BE2C (cell line): ENCODE measurements at places on chromosomes 2 and 18.

- no peak for DNase-seq
Measured at GRCh38 chr2:56714400-56714799, 530.6 kb downstream of the CCDC85A start.

- DNase-seq = no peak
Measured at GRCh38 chr2:108614043-108614545, 79.8 kb downstream of the LIMS1 start.

- DNase-seq = no peak
Measured at GRCh38 chr2:8524388-8524787, 157.5 kb upstream of the ID2 start.

- no peak for DNase-seq
Measured at GRCh38 chr18:58058720-58059119, 14.7 kb downstream of the NEDD4L start.

DNA sequence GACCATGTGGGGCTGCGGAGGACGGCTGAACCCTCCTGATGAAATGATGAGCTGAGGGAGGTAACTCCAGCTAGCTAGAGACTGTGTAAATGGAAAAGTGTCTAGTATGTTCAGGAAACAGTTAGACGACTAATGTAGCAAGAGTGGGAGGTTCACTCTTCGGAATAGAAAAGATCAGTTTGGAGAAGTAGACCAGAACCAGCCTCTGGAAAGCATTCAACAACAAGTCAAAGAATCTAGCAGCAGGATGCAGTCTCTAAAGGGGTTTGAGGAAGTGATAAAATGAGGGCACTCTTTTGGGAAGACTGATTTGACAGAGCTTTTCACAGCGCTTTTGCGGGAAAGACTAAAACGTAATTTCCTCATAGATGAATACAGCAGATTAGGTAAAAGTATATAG is 79.6 kb downstream of the GAREM1 start:
- no peak for DNase-seq

DNA sequence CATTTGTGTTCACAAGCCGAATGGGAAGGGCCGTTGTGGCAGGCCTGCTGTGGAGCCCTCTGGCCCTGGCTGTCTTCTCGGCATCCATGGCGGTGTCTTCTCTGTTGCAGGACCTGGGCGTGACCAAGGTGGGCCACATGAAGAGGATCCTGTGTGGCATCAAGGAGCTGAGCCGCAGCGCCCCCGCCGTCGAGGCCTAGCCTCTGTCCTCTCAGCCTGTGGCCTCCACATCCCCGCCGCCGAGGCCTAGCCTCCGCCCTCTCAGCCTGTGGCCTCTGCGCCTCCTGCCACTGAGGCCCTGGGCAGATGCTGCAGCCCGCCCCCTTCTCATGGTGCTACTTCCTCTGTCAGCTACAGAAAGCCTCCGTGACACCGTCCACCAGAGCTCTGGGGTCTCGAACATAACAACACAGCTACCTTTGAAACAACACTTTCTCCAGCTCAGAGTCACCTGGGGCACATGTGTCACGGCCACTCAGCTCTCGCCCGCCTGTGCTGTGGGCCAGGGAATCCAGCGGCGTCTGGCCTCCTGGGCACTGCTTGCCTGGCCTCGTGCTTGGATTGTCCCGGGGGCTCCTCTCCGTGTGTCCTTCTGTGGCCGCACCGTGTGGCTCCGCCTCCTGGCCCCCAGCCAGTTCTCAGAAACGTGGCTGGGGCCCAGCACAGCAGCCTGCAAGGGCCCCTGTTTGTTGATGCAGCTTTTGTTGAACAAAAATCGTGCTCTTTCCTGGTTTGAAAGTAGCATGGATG is 97.1 kb downstream of the USP40 start:
- DNase-seq = peak; percentile 56

GRCh38 chr2:172412984-172413492 is 14.3 kb upstream of the ITGA6 start:
- DNase-seq = no peak

DNA sequence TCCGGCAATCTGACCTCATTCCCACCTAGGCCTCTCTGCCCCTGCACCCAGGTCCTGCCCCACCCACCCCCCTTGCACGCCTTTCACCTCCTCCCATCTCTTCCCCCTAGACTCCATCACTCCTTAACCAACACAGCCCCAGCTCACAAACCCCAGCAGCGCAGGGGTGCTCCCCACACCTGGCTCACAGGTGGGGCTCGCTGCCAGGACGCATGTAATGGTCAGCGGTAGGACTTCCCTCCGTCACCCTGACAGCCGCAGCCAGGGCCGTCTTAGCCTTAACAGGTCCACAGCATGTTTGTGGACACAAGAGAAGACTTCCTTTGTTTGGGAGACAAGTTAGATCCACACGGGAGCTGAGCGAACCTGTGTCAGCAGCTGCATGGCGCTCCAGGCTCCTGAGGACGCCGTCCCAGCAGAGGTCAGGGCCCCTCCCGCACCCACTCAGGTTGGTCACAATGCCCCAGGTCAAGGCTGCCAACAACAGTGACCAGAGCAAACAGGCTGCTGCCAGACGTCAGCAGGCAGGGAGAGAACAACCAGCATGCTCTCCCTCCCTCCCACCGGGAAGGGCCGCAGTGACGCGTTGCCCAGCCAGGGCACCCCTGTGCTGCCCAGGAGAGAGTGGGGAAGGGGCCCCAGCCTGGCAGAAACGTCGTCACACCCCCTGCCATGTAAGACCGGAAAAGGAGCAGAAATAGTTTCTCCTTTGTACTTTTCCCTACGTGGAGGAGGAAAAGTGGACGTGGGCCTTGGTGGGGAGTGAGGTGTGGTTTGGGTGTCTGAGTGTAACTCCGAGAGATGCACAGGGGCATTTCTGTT is 68.0 kb downstream of the PXDN start:
- no peak for DNase-seq

- DNase-seq = no peak
Measured at GRCh38 chr2:31397094-31397493, 17.4 kb downstream of the XDH start.

DNA sequence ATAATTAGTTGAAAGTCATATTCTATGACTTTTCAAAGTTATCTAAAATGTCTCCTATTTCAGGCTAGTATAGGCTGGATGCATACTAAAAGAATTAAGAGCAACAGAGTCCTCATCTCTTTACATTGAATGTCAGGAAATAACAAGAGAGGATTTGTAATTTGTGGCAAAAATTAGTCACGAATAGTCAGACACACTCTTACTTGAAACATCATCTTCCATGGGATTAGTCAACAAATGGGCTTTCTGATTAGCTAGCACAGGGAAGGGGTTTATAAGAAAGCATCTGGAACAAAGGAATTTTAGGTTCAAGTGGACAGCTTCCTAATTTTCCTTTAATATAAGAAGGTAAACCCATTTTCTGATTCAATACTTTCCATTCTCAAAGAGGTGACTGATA is 330.3 kb upstream of the MEX3C start:
- no peak for DNase-seq

- no peak for DNase-seq
Measured at GRCh38 chr2:126753501-126754212, 97.7 kb downstream of the GYPC start.

- DNase-seq = no peak
Measured at GRCh38 chr2:37645836-37646235, 25.6 kb downstream of the CDC42EP3 start.

- DNase-seq = no peak
Measured at GRCh38 chr18:72091369-72091768, 452.8 kb downstream of the CBLN2 start.

DNA sequence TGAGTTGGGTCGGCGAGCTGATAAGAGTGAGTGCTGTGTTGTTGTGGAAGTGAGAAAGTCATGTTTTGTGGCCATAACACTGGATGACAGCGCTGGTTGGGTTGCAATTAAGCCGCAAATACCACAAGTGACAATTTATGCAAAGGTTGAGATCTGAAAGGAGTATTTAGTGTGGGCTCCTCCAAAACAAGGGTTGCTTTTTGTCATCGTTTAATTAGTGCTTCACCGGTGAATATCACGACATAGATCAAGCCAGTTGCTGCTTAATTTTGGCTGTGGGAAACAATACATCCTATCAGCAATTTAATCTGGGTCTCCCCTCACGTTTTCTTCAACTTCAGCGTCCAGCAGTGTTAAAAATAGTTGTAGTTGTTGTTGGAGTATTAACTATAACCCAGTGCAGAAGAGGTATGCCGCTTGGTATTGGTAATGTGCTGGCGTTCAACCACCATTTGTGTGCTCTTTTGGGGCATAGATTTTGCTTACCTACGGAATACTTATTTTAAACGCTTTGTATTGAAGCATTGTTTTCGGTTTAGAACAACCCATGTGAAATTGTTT is 662 bp downstream of the ACVR2A start:
- DNase-seq = no peak

- DNase-seq = no peak
Measured at GRCh38 chr18:9952633-9953416, 39.0 kb downstream of the VAPA start.

- no peak for DNase-seq
Measured at GRCh38 chr2:227829337-227829736, 15.7 kb downstream of the CCL20 start.

DNA sequence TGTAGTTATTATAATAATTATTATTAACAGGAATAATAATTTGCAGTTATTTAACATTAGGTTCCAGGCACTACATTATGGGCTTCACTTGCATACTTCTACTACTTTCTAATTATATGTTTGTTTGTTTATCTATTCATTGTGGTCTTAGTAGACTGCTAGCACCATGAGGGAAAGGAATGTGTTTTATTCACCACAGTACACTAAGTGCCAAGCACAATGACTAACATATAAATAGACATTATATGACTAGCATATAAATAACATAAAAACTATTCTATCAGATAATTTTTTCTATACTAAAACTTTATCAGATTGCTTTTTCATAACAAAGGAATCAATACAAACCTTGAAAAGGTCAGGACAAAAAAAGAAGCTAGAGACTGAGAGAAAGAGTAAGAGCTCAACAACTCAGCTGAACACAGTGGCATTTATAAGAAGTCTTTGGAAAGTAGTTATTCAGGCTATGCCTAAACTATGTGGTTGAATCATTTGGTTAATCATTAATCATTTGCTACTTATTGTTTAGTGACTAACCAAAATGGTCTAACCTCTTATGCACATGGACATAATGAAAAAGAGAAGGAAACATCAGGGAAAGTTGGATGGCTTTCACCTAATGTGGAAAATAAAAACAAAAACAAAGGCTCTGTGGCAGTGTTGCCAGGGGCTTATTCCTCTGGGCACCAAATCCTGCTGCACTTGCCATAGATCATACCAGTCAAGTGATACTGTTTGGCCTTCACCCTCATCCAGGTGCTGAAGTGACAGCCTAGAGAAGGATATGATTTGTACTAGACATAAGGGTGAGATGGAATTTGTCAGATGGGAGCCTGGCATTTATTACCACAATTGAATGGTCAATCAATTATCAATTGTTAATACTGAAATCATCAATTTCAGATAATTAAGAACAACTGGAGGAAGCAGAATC is 174.9 kb downstream of the ETAA1 start:
- DNase-seq = no peak

DNA sequence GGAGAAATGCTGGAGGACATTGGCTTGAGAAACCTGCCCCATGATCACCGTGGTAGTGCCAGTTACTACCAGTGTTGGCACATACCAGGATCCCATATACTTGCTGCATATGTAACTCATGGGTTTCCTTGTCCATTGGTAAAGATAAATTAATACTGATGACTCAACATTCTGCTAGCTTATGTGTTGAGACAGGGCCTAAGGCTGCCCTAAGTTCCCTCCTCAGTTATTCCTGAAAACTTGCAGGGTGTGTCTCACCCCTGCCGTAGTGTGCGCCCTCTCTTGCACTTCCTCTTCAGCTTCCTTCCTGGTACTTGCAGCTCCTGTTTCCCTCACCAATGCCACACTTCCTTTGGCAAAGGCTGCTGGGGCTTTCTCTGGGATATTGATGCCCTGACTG is 4.3 kb upstream of the INO80C start:
- no peak for DNase-seq

DNA sequence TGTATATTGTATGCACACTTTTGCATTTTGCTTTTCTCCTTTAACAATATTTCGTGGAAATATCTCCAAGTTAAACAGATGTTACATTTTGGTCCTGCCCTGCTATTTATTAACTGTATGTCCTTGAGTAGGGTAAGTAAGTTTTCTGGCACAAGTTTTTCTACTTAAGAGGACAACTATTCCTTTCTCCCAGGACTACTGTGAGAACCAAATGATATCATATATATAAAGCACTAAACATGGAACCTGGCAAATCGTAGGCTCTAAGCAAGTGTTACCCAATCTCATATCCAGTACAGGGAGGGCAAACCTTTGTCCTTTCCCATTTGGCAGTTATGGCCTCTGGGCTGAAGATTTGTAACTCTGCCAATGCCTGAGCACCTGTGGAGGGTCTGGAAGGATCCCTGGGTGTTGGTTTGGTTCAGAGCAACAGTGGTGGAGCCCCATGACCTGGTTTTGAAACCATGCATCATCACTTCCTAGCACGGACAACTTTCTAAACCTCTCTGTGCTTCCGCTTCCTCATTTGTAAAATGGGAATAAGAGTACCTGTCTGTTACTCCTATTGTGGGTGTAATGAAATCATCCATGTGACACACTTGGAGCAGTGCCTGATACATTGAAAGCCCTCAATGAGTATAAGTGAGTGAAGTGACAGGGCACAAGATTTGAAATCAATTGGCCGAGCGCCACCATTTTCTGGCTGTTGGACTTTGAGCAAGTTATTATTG is 28.3 kb upstream of the ICOS start:
- no peak for DNase-seq

- DNase-seq = no peak
Measured at GRCh38 chr2:89823556-89823955, 1132.1 kb downstream of the RPIA start.

GRCh38 chr18:63700501-63700900 is 2.3 kb upstream of the SERPINB11 start:
- DNase-seq = no peak

DNA sequence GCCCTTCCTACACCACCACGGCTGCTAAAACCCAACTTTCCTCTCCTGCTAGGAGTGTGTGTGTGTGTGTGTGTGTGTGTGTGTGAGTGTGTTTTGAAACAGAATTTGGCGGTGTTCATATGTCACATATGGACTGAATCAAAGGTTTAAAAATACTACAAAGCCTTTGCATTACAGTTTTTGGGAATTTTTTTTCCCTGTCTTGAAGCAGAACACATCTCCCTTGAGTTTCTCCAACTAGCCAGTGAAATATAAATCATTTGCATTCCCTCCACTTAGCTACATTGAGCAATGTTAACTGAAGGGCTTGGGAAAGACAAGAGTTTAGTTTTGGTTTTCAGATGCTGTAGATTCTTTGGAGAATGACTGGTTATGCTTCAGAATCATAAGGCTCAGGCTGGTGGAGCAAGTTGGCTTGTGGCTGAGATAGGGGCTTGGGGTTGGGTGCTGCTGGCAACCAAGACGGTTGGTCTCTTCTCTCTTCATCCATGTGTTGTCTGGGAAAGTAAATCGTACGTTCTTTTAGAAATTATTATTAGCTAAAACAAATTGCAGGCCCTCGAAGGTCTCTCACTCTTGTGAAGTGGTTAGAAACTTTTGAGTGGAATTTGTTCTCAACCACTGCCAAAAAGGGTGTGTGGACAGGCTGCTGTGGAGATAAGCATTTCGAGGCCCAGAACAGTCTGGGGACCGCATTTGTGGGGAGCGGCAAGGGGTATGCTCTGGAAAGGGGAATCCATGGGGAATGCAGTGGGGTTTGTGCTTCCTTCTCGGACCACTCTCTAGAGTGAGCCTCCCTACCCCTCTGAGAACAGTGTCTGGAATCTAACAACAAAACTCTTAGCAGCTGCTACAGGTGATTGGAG is 1.4 kb downstream of the NRP2 start:
- DNase-seq = no peak

- DNase-seq = no peak
Measured at GRCh38 chr2:28639836-28640235, 111.8 kb upstream of the PPP1CB start.
